RPMI8226 (cell line): ENCODE measurements at places on chromosomes 12 and 14.

DNA sequence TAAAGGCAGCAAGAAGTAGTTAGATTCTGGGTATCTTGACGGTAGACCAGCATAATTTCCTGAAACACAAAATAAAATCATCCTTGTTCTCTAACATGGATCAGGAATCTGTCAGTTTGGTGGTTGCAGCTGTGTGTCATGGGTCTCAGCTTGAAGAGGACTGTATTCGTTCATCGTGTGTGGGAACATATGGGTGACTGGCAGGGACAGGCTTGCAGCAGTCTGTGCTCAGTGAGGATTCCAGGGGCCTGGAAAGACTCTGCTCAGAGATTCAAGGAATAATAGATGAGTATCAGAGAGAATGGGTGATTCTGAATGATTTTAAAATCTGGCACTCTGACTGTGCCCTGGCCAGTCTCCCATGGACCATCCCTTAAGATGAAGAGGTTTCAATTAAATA, 421.6 kb downstream of the APAF1 start:
- DNase-seq = no peak

DNA sequence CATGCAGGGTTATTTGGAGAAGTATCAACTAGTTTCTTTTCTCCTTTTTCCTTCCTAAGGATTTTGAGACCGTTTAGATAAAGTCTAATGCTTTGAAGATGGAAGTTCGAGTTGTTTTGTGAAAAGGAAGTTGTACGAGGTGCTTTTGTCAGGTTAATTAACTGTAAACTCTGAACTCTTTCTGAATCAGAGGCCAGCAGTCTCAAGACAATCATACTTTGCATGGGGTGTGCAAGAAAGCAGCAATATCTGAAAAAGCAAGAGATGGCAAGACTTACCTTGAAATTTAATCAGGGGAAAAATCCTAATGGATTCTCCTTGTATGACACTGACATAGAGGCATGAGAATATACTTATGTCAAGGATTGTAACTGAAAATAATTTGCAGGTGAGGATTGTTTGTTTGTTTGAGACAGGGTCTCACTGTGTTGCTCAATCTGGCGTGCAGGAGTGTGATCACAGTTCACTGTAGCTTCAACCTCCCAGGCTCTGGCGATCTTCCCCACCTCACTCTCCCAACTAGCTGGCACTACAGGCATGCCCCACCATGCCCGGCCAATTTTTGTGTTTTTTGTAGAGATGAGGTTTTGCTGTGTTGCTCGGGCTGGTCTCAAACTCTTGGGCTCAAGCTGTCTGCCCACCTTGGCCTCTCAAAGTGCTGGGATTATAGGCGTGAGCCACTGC, 170.2 kb upstream of the HMGA2 start:
- DNase-seq = no peak

DNA sequence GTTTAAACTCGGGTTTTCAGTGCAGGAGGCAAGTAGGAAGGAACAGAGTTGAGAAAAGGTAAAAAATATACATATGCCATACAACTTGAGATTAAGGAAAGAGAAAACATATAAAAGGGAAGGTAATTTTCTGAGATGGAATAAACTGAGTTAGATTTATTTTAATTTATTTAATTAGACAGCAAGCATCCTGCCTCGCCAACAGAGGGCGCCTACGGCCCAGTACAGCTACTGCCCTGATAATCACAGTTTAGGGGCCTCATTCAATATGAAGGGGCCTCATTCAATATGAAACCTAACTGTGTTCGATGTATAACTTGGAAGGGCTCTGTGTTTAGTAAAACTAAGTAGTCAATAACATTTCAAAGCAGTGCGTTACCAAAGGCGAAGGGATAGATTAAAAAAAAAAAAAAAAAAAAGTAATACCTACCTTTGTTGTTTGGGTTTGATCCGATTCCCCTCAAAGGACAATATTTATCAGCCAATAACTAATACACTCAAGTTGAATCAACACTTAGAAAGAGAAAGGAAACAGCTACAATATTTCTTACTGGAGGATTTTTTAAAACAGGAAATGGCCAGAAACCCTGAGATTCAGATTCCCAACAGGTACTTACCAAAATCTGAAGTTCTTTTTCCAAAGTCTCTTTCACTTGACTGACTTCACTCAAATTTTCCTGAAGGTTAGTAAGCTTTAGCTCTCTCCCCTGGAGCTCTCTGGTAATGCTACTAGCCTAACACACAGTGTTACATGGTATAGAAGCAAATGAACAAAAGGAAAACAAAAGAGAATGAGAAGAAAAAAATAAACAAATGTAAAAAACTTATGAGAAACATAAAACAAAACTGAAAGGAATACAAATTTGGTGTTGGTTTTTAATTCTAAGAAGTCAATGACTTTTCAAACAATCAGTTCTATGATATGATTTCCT, 70.0 kb upstream of the VPS33A start:
- peak; percentile 58 for DNase-seq

GRCh38 chr12:32053881-32054624, 52.6 kb upstream of the BICD1 start:
- no peak for DNase-seq

GRCh38 chr14:45526715-45527549, 273.9 kb upstream of the MIS18BP1 start:
- DNase-seq = peak; percentile 29

DNA sequence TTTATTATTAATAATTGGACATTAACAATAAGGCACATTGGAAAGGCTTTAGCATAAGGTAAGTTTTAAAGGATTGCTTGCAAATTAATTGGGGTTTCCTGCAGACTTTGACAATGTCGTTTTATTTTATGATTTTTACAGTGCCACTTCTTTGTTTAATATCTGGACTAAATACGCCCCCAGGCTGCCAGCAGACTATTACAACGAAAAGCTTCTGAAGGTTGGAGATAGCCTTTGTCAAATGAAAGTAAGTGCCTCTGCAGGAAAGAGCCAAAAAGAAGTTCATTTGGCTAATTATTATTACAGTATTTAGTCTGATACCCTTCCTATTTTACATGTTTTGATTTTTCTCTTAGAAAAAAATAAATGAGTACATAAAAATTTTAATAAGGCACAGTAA, 11.3 kb downstream of the CFAP54 start:
- peak; percentile 63 for DNase-seq

DNA sequence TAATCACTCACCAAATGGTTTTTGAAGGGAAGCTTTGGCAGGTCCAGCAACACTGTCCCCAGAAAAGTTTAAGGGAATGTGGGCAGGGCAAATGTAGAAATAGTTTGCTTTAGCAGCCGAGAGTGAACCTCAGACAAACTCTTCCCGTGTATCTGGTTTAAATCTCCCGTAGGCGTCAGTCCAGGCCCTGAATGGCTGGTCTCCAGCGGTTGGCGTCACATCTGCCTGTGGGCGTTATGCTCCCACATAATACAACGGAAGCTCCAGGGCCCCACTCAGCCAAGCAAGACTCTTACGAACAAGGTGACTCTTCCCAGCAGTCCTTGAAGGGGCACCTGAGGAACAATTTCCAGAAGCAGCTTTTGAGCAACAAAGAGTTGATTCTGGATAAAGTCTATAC, 942 bp downstream of the ZC2HC1C start:
- no peak for DNase-seq

GRCh38 chr12:87922736-87923135, 106.5 kb downstream of the C12orf50 start:
- DNase-seq = no peak

DNA sequence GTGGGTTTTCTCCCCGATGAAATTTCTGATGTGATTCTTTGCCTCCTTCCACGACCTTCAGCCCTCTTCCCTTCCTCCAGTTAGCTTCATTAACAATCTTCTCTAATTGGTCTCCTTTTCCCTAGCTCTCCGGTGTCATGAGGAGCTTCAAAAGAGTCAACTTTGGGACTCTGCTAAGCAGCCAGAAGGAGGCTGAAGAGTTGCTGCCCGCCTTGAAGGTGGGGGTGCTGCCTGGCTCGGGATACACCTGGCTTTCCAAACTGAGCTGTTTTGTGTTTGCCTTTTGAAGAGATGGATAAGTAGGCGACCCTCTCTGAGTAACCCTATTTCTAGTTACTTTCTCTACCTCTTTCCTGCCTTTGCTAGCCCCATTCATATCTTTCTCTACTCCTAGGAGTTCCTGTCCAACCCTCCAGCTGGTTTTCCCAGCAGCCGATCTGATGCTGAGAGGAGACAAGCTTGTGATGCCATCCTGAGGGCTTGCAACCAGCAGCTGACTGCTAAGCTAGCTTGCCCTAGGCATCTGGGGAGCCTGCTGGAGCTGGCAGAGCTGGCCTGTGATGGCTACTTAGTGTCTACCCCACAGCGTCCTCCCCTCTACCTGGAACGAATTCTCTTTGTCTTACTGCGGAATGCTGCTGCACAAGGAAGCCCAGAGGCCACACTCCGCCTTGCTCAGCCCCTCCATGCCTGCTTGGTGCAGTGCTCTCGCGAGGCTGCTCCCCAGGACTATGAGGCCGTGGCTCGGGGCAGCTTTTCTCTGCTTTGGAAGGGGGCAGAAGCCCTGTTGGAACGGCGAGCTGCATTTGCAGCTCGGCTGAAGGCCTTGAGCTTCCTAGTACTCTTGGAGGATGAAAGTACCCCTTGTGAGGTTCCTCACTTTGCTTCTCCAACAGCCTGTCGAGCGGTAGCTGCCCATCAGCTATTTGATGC, 797 bp downstream of the ESPL1 start:
- peak; percentile 21 for DNase-seq

DNA sequence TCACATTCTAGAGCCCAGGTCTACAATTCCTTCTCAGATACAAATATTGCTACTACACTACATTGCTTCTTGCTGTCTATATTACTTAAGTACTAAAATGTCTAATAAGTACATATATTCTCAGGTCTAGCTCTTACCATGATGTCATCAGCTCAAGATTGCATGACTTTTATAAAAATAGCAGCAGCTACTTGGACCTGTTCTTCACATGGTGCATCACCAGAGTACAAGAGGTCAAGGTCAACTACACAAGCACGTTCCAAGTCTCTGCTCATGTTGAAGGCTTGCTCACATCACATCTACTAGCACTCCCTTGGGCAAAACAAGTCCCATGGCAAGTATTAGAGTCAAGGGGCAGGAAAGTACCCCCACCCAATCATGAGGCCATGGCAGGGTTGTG, 465.6 kb downstream of the MED13L start:
- no peak for DNase-seq

DNA sequence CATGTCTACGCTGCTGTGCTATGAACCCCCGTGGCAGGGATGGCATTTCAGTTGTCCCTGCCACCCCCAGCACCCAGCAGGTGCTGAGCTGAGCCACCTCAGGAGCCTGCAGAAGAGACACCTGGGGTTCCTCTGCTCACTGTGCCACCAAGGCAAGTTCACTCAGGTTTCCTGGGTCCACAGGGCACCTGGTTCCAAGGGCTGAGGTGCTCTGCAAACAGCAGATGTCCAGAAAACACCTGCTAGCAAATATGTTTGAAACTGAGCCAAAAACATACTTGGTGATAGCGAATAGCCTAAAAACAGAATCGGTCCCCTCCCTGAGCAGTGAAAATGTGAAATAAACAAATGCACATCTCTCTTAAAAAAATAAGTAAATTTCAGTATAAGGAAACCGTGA, 35.6 kb upstream of the GPR68 start:
- DNase-seq = no peak

DNA sequence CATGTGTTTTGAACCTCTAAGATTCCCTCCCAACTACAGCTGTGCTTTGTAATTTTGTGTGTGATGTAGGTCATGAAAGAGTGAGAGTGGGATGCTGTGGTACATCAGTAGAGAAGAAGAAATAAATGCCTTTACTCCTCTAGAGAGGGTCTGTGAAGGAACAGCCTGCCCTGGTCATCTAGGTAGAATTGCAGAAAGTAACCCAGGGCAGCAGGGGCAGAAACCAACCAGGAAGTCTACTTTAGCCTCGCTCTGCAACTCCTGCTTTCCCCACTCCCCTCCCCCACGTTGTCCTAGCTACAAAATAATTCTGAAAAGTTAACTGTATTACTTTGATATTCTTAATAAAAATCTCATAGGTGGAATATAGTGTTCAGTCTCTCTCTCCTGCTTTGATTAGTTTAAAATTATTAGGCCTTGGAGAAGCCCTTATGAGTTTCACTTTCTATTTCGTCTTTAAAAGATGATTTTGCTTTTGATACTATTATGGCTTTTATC, 7.5 kb downstream of the TBK1 start:
- DNase-seq = peak; percentile 25

- DNase-seq = no peak
Measured at GRCh38 chr12:55227643-55228042, 6.8 kb downstream of the OR10A7 start.

GRCh38 chr14:33781236-33781635, 169.6 kb downstream of the EGLN3 start:
- DNase-seq = no peak

DNA sequence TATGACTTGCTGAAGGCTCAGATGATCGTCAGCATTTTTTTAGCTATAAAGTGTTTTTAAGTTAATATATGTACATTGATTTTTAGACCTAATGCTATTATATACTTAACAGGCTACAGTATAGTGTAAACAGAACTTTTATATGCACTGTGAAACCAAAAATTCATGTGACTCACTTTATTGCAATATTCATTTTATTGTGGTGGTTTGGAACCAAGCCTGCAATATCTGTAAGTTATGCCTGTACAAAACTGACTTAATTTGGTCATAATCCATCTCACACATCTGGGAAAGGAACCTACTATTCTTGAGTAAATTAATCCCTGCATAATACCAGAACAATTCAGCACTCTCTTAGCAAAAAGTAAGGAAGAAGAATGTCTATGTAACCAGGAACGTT, 390.7 kb downstream of the SYT1 start:
- DNase-seq = no peak

GRCh38 chr12:70983692-70984091, 63.2 kb upstream of the PTPRR start:
- no peak for DNase-seq

DNA sequence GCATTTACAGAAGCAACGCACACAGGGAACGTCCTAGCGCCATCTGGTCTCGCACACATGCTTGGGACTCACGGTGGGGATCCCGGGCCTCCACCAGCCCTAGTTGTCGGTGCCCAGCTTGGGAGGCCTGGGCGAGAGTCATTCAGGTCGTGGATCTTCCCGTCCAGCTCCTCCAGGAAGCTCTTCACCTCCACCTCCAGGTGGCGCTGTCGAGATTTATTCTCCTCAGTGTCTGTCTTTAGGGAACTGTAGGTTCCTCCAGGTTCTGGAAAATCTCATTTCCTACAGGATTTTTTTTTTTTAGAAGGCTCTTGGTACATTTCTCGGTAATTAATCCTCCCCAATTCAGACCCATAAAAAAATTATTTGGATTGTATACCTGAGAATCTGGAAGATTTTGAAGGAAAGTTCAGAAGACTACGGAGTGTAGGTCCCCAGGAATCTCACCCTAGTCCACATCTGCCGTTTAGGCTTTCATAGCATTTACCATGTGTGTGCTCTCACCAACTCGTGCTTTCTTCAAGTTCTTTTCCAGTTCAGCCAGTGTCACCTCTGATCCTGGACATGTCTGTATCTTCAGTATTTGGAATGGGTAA, 910.0 kb downstream of the TMEM121 start:
- no peak for DNase-seq
